Upper lobe of left lung (tissue), 6 donors: ENCODE measurements at places on chromosomes 1 and 21. TPM values are rescaled to one million over a fixed set of nuclear protein-coding genes. Genes with fewer than 3 reads are reported as not detected.

FAM163A gene
- not detected for total RNA-seq

YARS1 gene
- 106 TPM for total RNA-seq

MYCL gene
- total RNA-seq, result 6.4 TPM

PYHIN1 gene
- total RNA-seq, result 2.1 TPM

UBIAD1 gene
- total RNA-seq, result 20.8 TPM

LIPI gene
- not detected for total RNA-seq

CRYBG2 gene
- total RNA-seq, result 2.3 TPM
